ENCODE measurements at places on chromosomes 6 and 20.

GRCh38 chr6:142842418-142843261, 102.3 kb downstream of the HIVEP2 start:
- no peak for DNase-seq

DNA sequence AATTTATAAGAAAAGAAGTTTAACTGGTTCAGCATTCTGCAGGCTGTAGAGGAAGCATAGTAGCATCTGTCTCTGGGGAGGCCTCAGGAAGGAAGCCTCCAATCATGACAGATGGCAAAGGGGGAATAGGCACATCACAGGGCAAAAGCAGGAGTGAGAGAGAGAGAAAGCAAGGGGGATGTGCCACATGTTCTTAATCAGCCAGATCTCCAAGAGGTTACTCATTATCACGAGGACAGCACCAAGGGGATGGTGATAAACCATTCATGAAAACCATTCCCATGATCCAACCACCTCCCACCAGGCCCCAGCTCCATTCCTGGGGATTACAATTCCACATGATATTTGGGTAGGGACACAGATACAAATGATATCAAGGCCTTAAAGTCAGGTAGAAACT, 217.5 kb upstream of the TCF21 start:
- DNase-seq, result no peak

GRCh38 chr20:25584905-25585704, at the start of gene NINL:
Gene NINL (minus strand): TSS chr20:25585531. CDS start chr20:25526587, 58,944 bp downstream.
- peak; percentile 78 for DNase-seq

DNA sequence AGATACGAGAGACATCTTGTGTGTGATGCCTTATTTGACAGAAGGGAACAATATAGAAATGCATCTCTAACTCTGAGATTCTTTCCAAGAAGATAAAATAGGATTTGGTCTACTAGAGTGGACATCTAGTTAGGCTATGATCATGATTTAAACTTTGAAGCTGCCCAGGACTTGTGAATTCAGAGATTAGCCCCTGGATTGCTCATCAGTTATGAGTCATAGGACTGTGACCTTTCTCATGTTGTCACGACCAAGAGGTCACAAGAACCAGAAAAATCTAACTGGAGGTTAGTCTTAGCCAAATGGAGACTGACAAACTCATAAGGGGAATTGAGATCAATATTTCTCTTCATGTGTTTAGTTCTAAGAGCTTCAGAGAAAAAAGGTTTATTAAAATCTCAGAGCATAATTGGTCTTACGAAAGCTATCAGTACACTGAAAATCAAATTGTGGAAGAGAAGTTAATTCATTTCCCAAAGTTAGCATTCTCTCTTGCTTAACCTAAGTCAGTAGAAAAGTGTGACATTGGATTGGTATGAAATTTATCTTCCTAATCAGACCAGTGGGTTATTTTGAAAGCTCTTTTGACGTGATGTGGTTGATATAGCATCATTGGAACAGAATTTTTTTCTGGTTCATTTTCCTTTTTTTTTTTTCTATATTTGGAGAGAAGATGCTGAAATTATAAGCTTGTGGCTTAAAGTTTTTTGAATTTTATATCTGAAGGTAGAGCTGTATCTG, 245.7 kb downstream of the RNF144B start:
- DNase-seq, result no peak

- DNase-seq, result no peak
These were observed 55.7 kb upstream of the PRND start for GRCh38 chr20:4666001-4666479.

- DNase-seq, result no peak
These were observed 4.4 kb upstream of the RAET1L start for GRCh38 chr6:150029749-150030148.

DNA sequence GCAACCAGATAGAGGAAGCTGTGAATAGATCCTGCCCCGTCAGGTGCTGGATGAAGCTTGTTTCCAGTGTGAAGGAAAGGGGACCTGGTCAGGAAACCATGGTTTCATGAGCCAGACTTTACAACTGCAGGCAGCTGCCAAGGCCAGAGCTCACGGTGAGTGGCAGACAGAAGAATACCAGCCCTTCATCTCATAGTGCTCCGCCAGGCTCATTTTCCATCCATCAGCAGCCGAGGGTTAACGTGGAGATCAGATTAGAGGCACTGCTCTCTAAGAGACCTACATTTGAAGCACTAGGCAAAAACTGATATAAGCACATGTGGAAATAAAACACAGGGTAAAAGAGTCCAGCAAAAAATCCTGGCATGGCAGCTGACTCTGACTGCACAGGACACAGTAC, 172.4 kb downstream of the CD24 start:
- DNase-seq, result no peak

DNA sequence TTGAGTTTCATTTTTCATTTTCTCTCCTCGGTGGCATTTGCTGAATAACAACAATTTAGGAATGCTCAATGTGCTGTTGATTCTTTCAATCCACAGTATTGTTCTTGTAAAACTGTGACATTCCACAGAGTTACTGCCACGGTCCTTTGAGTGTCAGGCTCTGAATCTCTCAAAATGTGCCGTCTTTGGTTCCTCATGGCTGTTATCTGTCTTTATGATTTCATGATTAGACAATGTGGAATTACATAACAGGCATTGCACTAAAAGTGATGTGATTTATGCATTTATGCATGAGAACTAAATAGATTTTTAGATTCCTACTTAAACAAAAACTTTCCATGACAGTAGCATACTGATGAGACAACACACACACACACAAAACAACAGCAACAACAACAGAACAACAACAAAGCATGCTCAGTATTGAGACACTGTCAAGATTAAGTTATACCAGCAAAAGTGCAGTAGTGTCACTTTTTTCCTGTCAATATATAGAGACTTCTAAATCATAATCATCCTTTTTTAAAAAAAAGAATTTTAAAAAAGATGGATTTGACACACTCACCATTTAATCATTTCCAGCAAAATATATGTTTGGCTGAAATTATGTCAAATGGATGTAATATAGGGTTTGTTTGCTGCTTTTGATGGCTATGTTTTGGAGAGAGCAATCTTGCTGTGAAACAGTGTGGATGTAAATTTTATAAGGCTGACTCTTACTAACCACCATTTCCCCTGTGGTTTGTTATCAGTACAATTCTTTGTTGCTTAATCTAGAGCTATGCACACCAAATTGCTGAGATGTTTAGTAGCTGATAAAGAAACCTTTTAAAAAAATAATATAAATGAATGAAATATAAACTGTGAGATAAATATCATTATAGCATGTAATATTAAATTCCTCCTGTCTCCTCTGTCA, 88.1 kb downstream of the SNAP25 start:
- no peak for DNase-seq

GRCh38 chr20:50969912-50970311, 11.3 kb downstream of the MOCS3 start:
- no peak for DNase-seq

- DNase-seq, result no peak
These were observed 336.4 kb downstream of the CDH26 start for GRCh38 chr20:60294632-60295031.

DNA sequence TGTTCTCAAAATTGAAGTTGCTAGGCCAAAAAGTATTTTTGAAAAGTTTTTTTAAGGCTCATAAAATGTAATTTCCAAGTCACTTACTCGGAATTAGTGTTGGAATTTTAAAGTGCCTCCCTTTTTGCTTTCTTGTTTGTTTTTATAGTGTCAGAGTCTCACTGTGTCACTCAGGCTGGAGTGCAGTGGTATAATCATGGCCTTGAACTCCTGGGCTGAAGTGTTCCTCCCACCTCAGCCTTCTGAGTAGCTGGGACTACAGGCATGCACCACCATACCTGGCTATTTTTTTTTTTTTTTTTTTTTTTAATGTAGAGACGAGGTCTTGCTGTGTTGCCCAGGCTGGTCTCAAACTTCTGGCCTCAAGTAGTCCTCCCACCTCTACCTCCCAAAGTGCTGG, 40.0 kb upstream of the GNRH2 start:
- DNase-seq, result no peak

DNA sequence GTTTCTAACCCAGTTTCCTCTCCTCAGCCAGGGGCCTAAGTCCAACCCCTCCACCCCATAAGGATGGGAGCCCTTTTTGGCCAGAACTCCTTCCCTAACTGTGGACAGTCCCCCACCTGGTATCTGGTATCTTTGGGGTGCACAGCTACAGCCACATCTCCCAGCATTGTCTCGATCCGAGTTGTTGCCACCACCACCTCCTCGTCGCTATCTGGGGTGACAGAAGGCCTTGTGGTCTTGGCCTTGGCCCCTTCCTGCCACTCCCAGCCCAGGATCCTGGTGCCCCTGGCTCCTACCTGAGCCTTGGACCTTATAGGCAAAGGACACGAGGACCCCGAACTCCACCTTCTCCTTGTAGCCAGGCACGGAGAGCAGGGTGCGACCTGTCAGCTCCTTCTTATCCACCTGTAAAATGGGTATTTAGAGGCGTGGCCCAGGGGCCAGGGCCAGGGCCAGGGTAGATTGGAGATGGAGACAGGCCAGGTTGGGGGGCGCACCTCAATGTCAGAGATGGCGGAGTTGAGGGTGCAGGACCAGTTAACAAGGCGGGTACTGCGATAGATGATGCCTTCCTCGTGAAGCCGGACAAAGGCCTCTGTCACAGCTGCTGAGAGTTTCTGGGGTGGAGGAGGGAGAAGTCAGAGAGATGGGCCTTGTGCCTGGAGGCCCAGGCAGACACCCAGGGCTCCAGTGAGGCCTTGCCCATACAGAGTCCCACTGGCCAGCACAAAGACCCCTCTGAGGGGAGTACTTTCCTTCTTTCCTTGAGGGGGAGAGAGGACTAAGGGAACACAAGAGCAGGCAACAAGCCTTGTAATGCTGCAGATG, 7.2 kb upstream of the VWA7 start:
- DNase-seq, result no peak

- DNase-seq, result no peak
These were observed 907.5 kb downstream of the C6orf118 start for GRCh38 chr6:164401871-164402270.

GRCh38 chr6:134657751-134658527, 292.0 kb downstream of the ALDH8A1 start:
- no peak for DNase-seq

DNA sequence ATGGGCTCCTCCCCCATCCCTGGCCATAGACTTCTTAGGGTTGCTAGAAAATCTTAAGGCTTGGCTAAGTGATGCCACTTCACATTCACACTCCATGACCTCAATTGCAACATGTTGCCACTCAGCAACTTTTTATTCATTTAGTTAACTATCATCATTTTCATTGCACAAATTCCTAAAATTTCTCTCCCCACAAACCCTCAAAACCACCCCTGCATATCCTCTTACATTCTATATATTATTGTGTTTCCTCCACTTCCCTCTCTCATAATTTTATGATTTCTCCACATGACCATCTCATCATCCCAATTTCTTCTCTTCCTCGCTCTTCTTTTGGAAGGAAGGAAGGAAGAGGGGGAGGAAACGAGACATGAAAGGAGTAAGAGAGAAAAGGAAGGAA, 436.0 kb downstream of the HACE1 start:
- DNase-seq, result no peak

DNA sequence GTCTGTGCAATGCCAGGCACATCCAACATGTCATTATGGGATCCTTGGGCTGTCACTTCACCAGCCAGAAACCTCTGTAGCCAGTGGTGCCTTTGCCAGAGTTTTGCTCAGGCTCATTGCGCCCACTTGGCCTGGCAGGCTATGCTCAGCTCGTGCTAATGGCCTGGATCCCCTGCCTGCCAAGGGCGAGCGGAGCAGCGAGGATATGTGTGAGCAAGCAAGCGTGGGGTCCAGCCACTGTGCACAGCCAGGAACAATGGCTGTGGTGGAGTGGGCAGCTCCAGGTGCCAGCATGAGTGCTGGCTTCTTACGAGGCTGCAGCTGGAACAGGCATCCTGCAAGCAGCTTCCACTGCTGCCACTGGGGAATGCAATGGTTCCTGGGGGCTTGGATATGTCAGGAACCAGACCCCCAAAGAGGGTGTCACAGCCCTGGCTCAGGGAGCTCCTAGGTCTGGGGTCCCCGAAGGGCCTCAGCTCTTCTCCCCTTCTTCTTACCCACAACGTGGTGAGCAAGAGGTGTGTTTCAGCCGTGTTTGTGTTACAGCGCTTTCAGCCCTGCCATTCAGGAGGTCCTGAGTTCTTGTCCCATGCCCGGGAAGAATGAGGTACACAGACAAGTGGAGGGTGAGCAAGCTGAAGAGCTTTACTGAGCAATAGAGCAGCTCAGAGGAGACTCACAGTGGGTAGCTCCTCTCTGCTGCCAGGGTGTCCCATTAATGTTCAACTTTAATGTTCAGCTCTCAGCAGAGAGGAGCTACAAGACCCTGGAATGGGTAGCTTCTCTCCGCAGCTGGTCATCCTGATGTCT, 22.3 kb upstream of the TOP1 start:
- no peak for DNase-seq

GRCh38 chr6:129130106-129130505, 247.2 kb downstream of the LAMA2 start:
- no peak for DNase-seq

DNA sequence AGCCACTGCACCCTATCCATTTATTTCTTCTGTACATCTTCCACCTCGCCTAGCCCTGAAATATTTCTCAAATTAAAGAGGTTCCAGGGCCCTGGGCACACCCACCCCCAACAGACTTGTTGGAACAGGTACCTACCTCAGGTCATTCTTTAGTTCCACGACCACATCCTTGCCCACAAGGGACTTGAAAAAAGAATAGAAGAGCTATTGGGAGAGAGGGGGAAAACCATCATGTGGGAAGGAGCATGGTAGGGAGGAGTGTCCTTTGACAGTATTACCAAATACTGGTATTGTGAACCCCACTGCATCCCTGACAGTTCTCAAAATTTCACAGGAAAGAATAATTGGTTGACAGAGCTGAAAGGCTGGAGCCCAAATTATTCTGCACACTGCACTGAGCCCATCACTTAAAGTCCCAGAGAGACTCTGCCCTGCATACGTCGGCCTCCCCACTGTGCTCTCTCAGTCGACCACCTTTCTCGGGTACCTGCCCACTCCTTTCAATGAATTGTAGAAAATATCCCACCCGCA, 762 bp downstream of the LSM2 start:
- peak; percentile 32 for DNase-seq

- no peak for DNase-seq
These were observed 95.5 kb upstream of the VGLL2 start for GRCh38 chr6:117169781-117170281.

- no peak for DNase-seq
These were observed 220.4 kb upstream of the RIMS1 start for GRCh38 chr6:71665931-71666330.

DNA sequence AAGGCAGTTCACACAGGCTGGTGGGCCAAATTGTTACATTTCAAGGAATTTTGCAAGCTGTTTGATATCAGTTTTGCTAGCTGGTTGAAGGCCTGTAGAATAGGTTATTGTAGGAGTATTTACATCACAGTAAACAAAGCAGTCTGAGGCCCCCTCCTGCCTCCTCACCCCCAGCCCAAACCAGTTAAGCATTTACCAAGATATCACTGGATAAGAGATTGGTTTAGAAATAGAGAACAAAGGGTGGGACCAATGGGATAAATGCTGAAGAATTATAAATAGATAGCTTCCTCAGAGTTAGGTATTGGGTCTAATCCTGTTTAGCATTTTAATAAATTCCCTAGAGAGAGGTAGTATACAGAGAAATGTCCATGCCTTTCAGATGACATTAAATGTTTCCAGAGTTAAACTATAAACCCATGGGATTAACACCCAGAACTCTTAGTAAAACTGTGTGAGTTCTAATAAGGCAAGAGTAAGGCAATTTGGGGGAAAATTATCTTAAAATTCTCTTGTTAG, 2.3 kb upstream of the PHACTR2 start:
- DNase-seq, result no peak

Measured in sciatic nerve (tissue), 2 donors.